Panc1 (cell line): ENCODE measurements at places on chromosomes 3 and 15. TPM values are rescaled to one million over a fixed set of nuclear protein-coding genes. Genes with fewer than 3 reads are reported as not detected.

Gene CDCP1
- 47.8 TPM for total RNA-seq

Gene ST8SIA2
- 0.15 TPM for total RNA-seq

Gene SLC12A1
- not detected for total RNA-seq

Gene LHFPL4
- not detected for total RNA-seq

Gene MEX3B
- total RNA-seq: 8.5 TPM

Gene AQP9
- total RNA-seq: not detected

Gene RBPMS2
- total RNA-seq: 33.7 TPM

Gene CELF6
- total RNA-seq: not detected

Gene KNG1
- total RNA-seq: 0.23 TPM

Gene SAXO2
- total RNA-seq: 1.1 TPM

Gene SKIL
- 94.2 TPM for total RNA-seq

Gene SEMA3B
- 1.4 TPM for total RNA-seq

Gene ADAMTSL3
- not detected for total RNA-seq

Gene RAD51
- 30.3 TPM for total RNA-seq

Gene SAMD7
- not detected for total RNA-seq

Gene LDHAL6B
- not detected for total RNA-seq

Gene KCNMB2
- not detected for total RNA-seq

Gene SLC38A3
- total RNA-seq: 6.0 TPM

Gene C2CD4B
- 0.26 TPM for total RNA-seq

Gene A4GNT
- not detected for total RNA-seq

Gene HTR3E
- not detected for total RNA-seq

Gene CYP1A1
- 0.15 TPM for total RNA-seq

Gene FANCD2OS
- total RNA-seq: not detected

Gene CHRNA5
- 52.4 TPM for total RNA-seq

Gene CRBN
- total RNA-seq: 18.7 TPM

Gene ERC2
- 0.33 TPM for total RNA-seq

Gene GHRL
- not detected for total RNA-seq

Gene GABRB3
- total RNA-seq: 0.13 TPM

Gene CYP11A1
- 0.57 TPM for total RNA-seq

Gene UBE2E2
- total RNA-seq: 38.2 TPM

Gene LEKR1
- not detected for total RNA-seq

Gene NR2E3
- 0.98 TPM for total RNA-seq

Gene CHCHD4
- total RNA-seq: 13.8 TPM

Gene APH1B
- total RNA-seq: 14.0 TPM

Gene TMEM207
- total RNA-seq: not detected
